Transverse colon (tissue), 4 donors: ENCODE measurements at places on chromosomes 2 and 18. TPM values are rescaled to one million over a fixed set of nuclear protein-coding genes. Genes with fewer than 3 reads are reported as not detected.

Gene TEKT4
- not detected for total RNA-seq

DNA sequence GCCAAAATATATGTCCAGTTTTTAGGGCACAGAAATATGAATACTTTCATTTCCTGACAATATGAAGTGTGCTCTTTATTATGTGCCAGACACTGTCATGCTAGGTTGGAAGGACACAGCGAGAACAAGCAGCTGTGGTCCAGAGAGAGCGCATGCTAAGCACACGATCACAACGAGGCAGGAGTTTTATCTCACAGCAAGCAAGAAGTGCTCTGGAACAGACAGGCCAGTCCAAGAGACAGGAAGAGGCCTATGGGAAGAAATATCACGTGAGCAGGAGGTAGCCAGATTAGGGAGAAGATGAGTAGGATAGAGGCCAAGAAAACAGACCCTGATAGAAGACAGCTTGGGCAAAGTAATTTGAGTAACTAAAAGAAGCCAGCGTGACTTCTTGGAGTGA, 135.5 kb upstream of the CAB39 start:
- no peaks in the 10 kb centered on the region for H3K27me3 ChIP-seq
- H3K36me3 ChIP-seq: no peaks in the 10 kb centered on the region
- H3K4me1 ChIP-seq: no peaks in the 10 kb centered on the region
- H3K4me3 ChIP-seq: no peak overlapping the region
- DNase-seq: no peak
- H3K27ac ChIP-seq: no peak overlapping the region

DNA sequence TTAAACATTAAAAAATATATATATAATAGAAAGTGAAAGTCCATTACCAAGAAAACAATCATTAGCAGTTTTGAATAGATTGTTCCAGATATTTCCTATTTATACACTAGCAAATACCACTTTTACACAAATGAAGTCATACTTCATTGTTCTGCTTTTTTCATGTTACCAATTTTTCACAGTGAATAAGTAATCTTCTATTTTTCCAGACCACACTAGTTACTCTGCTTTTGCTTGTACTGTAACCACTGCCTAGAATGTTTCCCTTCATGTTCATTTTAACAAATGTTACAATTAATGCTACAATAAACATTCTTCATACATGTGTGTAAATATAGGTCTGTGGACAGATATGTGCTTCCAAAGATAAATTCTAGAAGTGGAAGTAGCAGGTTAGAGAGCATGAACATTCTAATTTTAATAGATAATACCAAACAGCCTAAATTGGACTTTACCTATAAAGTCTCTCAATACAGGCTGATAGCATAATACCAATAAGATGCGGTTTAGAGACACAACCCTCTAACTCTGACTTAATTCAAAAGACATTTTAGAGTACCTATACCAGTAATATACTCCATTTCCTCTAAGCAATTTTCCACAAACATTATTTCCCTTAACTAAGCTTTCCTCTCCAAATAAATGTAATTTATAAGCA, 17.0 kb downstream of the ITSN2 start:
- H3K4me1 ChIP-seq: peaks cover 59% of the 10 kb centered on the region
- H3K4me3 ChIP-seq: no peak overlapping the region
- DNase-seq: no peak
- H3K36me3 ChIP-seq: no peaks in the 10 kb centered on the region

Gene DTYMK
- 10.0 TPM for total RNA-seq

GRCh38 chr2:72138011-72138881, 9.4 kb downstream of the CYP26B1 start:
- no peak overlapping the region for H3K4me3 ChIP-seq
- no peaks in the 10 kb centered on the region for H3K36me3 ChIP-seq
- H3K27ac ChIP-seq: no peak overlapping the region
- DNase-seq: no peak
- H3K27me3 ChIP-seq: peaks cover 11% of the 10 kb centered on the region

Gene ABHD1
- not detected for total RNA-seq

DNA sequence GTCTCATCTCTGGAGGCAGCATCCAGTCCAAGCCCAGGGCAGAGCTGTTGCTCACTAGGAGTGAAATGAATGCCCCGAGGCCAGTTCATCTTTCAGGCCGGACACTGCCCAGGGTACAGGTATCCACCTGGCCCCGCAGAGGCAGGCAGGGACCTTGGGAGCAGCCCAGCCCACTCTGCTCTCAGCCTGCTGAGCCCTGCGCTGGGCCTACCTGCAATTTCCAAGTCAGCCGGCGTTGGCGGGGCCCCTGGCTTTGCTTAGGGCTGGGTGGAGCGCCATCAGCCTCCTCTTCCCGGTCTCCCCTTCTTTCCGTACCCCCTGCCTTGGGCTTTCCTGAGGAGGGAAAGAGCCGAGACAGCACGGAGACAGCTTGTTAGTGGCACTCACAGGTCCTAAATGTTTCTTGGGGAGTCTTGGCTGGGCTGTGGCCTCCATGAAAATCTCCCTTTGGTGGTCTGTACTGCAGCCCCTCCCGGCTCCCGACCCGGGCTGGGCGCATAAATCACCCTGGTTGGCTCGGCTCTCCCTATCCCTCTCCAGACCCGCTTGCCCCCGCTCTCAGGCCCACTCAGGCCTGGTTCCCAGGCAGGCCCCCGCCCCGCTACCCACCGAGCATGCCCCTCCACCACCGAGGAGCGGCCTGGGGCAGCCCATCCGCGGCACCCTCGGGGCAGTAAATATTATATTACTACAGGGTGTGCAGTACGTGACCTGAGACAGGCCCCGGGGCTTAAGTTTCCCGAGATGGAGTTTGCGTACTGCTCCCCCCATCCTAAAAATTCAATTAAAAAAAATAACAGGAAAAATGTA, 106.7 kb downstream of the DYSF start:
- no peak overlapping the region for H3K27ac ChIP-seq
- H3K4me3 ChIP-seq: no peak overlapping the region
- H3K4me1 ChIP-seq: no peaks in the 10 kb centered on the region
- H3K36me3 ChIP-seq: no peaks in the 10 kb centered on the region

- no peaks in the 10 kb centered on the region for H3K27me3 ChIP-seq
- H3K4me3 ChIP-seq: no peak overlapping the region
- H3K4me1 ChIP-seq: no peaks in the 10 kb centered on the region
- no peak overlapping the region for H3K27ac ChIP-seq
- no peaks in the 10 kb centered on the region for H3K36me3 ChIP-seq
These were observed 106.5 kb downstream of the LRRTM1 start for GRCh38 chr2:80198042-80198441.

GRCh38 chr2:74625658-74626425, 22.3 kb downstream of the M1AP start:
- H3K27ac ChIP-seq: no peak overlapping the region
- H3K36me3 ChIP-seq: no peaks in the 10 kb centered on the region
- no peak overlapping the region for H3K4me3 ChIP-seq
- no peaks in the 10 kb centered on the region for H3K27me3 ChIP-seq

Gene CHMP3
- total RNA-seq: 200 TPM

GRCh38 chr2:227862741-227863588, 8.5 kb upstream of the DAW1 start:
- H3K4me1 ChIP-seq: no peaks in the 10 kb centered on the region
- no peaks in the 10 kb centered on the region for H3K36me3 ChIP-seq
- no peak overlapping the region for H3K27ac ChIP-seq
- DNase-seq: no peak

- H3K4me3 ChIP-seq: no peak overlapping the region
- no peak for DNase-seq
- H3K4me1 ChIP-seq: no peaks in the 10 kb centered on the region
- no peaks in the 10 kb centered on the region for H3K27me3 ChIP-seq
These were observed 305.7 kb upstream of the SETBP1 start for GRCh38 chr18:44374966-44375365.

DNA sequence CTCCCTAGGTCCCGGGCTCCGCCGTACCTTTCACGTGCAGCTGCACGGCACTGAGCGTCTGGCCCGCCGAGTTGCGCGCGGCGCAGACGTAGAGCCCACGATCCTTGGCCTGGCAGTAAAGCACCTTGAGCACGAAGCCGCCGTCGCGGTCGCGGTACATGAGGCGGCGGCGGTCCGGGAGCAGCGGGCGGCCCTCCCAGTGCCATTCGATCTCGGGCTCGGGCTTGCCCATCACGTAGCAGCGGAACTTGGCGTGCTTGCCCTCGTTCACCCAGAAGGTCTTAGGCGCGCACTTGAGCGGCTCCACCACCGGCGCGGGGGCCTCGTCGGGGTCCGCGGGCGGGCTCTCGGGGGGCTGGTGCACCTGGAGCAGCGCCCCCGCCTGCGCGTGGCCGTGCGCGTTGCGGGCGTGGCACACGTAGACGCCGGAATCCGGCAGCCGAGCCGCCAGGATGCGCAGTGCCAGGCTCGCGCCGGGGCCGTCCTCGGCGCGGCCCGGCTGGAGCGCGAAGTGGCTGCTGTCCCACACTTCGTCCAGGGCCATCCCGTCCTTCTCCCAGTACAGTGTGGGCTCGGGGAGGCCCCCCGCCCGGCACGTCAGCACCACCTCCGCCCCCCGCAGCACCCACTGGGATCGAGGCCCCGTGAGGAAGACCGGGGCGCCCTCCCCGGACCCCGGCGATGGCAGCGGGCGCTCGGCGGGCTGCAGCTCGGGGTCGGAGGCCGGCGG, 980 bp downstream of the OBSL1 start:
- H3K4me3 ChIP-seq: peak overlapping the region; percentile 55
- H3K27ac ChIP-seq: peak overlapping the region; percentile 90
- DNase-seq: peak; percentile 23
- H3K4me1 ChIP-seq: peaks cover 4% of the 10 kb centered on the region
- no peaks in the 10 kb centered on the region for H3K36me3 ChIP-seq

DNA sequence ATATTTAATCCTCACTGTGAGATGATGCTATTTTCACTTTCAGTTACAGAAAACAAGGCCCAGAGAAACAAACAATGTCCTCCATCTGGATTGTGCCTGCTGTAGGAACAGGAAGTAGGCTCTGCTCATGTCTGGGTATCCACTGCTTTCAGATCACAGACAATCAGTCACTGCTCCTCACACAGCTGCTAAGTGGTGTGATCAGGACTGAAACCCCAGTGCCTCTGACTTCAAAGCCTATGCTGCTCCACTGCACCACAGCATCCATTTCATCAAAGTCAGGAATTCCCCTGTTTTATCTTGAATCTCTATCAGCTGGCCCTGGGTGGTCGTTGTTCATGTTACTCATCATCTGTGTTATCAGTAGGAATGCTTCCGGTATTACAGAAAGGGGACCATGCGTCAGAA, 303.8 kb upstream of the TRIB2 start:
- no peak overlapping the region for H3K4me3 ChIP-seq
- no peaks in the 10 kb centered on the region for H3K36me3 ChIP-seq
- H3K27ac ChIP-seq: no peak overlapping the region
- no peaks in the 10 kb centered on the region for H3K4me1 ChIP-seq
- DNase-seq: no peak
- H3K27me3 ChIP-seq: no peaks in the 10 kb centered on the region

DNA sequence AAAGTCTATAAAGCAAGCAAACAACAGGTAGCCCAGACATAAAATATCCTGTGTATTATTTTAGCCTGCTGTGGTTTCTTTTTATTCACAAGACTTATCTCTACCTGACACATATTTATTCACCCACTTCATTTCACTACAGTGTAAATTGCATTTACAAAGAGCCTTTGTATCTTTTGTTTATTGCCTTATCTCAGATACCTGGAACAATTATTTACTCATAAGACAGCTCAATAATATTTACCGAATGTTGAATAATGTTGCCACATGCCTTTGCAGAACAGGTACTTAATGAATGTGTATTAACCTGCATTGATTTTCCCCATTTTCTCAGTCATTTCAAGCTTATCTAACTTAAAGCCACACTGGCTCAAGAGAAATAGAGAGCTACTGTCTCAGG, 603.6 kb downstream of the FBXO15 start:
- H3K27me3 ChIP-seq: no peaks in the 10 kb centered on the region
- no peak overlapping the region for H3K4me3 ChIP-seq
- H3K4me1 ChIP-seq: no peaks in the 10 kb centered on the region
- H3K36me3 ChIP-seq: no peaks in the 10 kb centered on the region
- no peak overlapping the region for H3K27ac ChIP-seq

DNA sequence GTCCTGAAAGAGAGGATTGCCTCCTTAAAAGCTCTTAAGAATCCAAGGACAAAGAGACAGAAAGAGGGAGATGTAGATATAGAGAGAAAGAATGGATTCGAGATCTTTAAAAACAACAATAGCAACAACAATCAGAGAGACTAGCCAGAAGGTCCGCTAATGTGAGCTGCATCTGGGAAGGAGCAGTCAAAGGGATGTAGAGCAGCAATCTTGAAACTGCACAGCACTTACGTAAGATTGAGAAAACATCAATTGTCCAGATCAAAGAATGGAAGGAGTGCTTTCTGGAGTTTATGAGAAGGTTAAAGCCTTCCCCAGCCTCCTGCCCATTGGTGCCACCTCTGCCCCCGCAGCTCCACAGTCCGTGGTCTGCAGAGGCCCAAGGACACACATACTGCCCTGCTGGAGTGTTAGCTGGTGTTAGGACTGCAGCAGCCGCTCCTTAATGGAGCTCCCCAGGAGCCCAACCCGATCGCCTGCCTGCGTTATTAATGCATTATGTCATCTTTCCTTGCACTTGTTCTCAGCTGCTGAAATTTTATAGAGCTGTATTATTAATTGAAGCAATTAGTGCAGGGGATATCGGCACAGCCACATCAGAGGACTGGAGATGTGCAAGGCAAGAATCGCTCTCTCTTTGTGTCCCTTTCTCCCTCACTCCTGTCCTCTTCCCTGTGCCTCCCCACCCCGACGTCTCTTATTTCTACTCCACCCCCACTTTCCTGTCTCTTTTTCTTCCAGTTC, 94.2 kb upstream of the STPG4 start:
- H3K36me3 ChIP-seq: no peaks in the 10 kb centered on the region
- no peaks in the 10 kb centered on the region for H3K27me3 ChIP-seq
- no peaks in the 10 kb centered on the region for H3K4me1 ChIP-seq
- no peak overlapping the region for H3K27ac ChIP-seq
- H3K4me3 ChIP-seq: no peak overlapping the region
- DNase-seq: no peak

Gene TRIM54
- total RNA-seq: 0.40 TPM

Gene XDH
- total RNA-seq: 57.9 TPM

- no peaks in the 10 kb centered on the region for H3K27me3 ChIP-seq
- no peak overlapping the region for H3K27ac ChIP-seq
- no peak overlapping the region for H3K4me3 ChIP-seq
- H3K4me1 ChIP-seq: no peaks in the 10 kb centered on the region
- DNase-seq: no peak
These were observed 101.3 kb upstream of the ITGB6 start for GRCh38 chr2:160301420-160301819.

Gene PLEK
- total RNA-seq: 4.6 TPM

- no peak for DNase-seq
- H3K27me3 ChIP-seq: no peaks in the 10 kb centered on the region
- H3K27ac ChIP-seq: no peak overlapping the region
- no peaks in the 10 kb centered on the region for H3K36me3 ChIP-seq
These were observed 309.5 kb downstream of the SATB2 start for GRCh38 chr2:199148076-199148845.

GRCh38 chr2:120748310-120748709, 12.6 kb downstream of the GLI2 start:
- H3K27me3 ChIP-seq: peaks cover 6% of the 10 kb centered on the region
- H3K4me3 ChIP-seq: no peak overlapping the region
- H3K27ac ChIP-seq: no peak overlapping the region
